ENCODE measurements at places on chromosomes 7 and 10. TPM values are rescaled to one million over a fixed set of nuclear protein-coding genes. Genes with fewer than 3 reads are reported as not detected.

GRCh38 chr10:30683496-30683895, 53.9 kb upstream of the LYZL2 start:
- no peak for DNase-seq

DNA sequence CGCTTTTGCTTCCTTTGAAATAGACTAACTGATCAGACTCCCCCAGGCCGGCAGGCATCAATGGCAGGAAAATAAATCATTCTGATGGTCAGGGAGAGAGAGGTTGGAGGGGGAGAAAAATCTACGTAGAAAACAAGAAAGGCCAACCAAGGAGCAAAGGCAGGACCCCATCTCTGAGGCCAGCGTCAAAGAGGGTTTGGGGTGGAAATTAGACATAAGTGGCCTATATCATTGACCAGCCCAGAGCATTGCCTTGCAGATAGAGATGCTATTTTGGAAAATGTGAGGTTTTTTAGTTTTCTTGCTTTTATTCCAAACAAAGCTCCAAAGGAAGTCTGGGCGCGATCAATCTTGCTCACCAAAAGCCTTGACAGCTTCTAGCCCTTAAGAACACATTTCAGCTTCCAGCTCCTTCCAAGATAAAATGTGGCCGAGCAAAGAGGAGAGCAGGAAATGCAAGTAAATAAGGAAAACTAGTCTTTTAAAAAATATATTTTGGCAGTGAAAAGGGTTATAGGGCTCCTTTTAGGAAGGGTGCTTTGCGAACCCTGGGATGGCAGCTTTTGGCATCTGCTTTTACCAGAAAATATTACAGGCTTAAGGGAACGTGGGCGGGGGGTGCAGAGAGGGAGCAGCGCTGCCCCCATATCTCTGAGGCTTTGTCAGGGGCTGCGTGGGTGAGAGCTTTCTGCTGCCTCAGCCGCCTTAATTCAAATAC, 2.0 kb upstream of the HOXA2 start:
- no peak for DNase-seq

DNA sequence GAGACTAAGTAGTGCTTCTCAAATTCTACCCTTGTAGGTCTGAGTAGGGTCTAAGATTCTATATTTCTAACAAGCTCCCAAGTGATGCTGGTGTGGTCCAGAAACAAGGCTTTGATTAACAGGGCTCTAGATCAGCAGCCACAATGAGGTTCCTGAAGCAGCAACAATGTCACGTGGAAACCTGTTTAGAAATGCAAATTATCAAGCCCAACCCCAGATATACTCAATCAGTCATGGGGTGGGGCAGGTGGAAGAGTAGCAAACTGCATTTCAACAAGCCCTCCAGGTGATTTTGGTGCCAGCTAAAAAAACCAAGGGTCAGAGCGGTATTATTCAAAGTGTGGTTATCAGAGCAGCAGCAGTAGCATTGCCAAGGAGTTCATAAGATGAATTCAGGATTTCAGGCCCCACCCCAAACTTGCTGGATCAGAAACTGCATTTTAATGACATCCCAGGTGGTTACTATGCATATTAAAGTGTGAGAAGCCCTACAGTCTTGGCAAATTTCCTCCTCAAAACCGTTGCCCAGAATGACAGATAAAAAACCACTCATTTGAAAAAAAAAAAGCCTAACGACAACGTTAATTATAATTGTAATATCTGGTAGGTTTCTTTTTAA, 199.2 kb downstream of the AHR start:
- no peak for DNase-seq

DNA sequence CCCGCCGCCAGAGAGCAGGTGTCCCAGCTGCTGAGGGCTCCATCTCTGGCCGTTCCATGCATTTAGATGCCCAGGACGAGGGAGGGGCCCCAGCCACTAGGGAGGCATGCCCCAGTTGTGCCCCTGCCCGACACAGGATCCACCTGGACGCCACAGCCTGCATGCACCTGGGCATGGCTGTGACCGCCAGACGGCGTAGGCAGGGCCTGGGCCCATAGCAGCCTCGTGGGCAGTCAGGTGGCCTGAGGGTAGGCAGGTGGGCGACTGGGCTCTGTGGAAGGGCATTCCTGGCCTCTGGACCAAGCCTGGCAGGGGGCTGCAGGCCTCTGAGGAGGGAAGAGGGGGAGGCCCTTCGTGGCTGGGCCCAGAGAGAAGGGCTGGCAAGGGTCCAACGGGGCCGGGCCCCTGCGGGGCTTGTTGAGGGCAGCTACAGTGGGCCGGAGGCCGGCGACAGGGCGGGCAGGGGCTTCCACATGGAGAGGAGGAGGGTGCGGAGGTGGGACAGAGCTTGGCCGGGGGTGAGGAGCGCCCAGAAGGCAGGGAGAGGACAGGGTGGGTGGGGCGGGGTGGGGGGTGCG, 76.0 kb upstream of the NKX6-2 start:
- no peak for DNase-seq

DNA sequence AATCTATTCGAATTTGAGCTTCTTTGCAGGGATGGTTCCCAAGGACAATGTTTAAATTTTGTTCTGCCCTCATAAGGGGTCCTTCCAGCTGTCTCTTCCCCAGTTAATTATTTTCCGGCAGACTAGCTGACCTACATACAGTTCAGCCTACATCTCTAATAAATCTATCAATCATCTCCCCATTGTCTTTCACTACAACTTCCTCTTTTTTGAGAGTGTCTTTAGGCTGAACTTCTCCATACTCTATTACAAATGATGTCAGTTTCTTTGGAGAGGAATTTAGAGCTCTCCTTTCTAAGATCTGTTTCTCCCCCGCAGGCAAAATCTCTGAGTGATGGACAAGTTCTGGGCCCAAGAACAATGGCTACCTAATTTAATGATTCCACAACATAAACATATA, 122.2 kb downstream of the PCLO start:
- DNase-seq = no peak

DNA sequence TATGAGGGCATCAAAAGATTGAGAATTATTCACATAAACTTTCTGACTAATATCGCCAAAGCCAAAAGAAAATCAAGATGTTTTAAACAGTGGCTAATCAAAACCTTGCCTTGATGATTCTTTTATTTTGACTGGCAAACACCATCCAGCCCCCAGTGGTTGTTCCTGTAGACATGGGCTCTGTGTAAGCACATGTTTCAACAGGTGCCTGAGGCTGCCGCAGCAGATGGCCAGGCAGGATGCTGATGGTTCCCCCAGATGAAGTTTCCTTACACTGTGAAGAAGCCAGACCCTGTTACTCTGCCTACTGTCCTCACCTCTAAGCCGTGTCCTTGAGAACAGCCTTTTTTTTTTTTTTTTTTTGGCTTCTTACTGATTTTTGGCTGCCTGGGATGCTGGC, 146.5 kb downstream of the RAB11FIP2 start:
- no peak for DNase-seq

ADAM8 gene
- 55.4 TPM for polyA plus RNA-seq

- no peak for DNase-seq
These were observed 69.7 kb upstream of the EMX2 start for GRCh38 chr10:117472872-117473271.

GRCh38 chr10:84254552-84255478, 10.0 kb downstream of the RGR start:
- DNase-seq = no peak

ANKRD7 gene
- polyA plus RNA-seq = 0.32 TPM

DNA sequence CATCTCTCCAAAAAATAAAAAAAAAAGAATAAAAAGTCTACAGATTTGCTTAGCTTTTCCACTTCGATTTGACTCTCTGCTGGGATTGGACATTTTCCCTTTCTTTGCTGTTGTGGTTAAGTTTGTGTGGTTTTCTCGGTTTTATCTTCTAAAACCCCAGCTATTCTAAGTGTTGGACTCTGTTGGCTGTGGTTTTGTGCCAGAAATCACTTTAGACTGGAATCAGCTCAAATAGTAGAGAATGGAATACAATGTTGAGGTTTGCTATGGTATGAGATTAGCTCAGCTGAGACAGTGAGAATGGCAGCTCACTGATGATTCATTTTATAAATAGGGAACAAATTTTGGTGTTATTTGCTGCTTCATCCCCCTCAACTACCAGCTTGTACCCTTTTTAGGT, 116.0 kb downstream of the BUB3 start:
- DNase-seq = no peak

CYP3A4 gene
- not detected for polyA plus RNA-seq

DNA sequence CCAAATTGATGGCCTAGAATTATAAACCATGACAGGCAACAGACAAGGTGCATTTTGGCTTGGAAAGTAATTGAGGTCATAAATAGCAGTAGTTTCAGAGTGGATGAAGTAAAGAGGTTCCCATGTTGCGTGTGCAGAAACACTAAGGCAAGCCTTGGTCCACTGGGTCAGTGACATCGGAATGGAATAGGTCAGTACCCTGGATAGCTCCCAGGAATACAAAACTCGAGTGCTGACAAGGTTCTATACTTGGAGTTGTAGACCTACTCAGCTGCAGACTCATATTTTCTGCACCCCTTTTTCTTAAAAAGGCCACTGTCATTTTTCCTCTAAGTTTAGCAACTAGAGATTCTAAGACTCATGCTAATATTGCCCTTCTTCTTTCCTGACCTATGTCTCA, 132.8 kb downstream of the DYNC1I1 start:
- DNase-seq = no peak

RASA4B gene
- polyA plus RNA-seq = 0.49 TPM

SPDYE6 gene
- not detected for polyA plus RNA-seq

DNA sequence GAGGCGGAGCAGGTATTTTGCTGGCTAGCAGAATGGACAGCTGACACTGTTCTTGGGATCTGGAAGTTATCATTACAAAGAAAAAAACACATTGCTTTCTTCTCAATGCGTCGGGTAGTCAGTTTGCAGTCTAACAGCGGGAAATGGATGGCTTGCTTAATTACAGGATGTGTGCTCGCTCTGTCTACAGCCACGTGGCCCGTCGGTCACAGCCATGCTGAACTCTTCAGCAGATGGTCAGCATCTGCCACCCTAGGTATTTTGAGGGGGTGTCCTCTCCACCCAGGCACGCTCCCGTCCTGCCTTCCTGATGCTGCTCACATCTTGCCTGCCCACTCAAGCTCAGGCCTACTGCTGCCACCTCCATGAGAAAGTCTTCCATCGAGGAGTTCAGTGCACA, 20.4 kb upstream of the INMT start:
- DNase-seq = no peak

H2BK1 gene
- polyA plus RNA-seq = not detected

BUD31 gene
- 35.8 TPM for polyA plus RNA-seq

GRCh38 chr10:86970162-86970981, 2.1 kb downstream of the ADIRF start:
- DNase-seq = no peak

GOLGA7B gene
- polyA plus RNA-seq = 3.6 TPM

- DNase-seq = no peak
These were observed 586.6 kb downstream of the SUGCT start for GRCh38 chr7:40721342-40721949.

SPDYE9 gene
- polyA plus RNA-seq = not detected

- DNase-seq = no peak
These were observed 91.0 kb downstream of the ELMO1 start for GRCh38 chr7:37357637-37357996.

- no peak for DNase-seq
These were observed 715 bp upstream of the PANK1 start for GRCh38 chr10:89645742-89646172.

DNA sequence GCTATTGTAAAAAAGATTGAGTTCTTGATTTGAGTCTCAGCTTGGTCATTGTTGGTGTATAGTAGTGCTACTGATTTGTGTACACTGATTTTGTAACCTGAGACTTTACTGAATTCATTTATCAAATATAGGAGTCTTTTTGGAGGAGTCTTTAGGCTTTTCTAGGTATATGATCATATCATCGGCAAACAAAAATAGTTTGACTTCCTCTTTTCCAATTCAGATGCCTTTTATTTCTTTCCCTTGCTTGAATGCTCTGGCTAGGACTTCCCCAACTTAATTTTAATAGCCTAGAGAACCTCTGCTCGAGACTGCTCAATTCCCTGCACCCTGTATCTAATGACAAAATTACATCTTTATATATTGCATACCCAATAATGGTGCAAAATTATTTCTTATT, 154.4 kb downstream of the CCDC7 start:
- DNase-seq = no peak

HOXA13 gene
- not detected for polyA plus RNA-seq

DNA sequence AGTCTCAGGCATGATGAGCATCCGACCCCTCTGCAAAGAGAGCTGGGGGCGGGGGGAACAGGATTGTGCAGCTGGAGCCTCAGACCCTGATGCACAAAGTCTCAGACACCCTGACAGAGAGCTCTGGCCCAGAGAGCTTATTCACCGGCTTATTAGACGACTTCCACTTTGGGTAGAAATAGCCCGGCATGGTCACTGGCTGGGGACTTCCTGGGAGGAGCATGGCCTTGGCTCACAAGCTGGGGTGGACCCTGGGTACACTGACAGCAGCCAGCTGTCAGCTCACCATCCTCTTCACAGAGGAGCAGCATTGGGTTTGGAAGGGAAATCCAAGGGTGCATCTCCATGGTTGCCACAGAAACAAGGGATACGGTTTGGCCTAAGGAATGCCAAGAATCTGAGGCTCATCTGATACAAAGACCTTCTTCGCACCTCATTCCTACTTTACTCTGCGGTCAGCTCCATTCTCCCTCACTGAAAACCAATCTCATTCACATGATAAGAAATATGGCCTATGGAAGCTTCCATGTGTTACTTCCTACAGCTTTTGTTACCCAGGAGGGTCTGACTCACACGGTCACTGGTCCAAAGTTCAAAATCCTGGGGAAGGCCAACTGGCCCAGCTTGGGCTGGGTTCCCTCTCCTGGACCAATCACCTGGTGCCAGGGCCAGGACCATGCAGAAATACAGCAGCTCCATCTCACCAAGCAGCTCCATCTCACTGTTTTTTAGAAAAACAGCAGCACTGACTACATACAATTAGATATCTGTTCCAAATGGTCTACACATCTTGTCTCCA, 25.1 kb downstream of the ZNF467 start:
- DNase-seq = no peak

- DNase-seq = no peak
These were observed 578.6 kb upstream of the FOXK1 start for GRCh38 chr7:4103352-4104091.

GRCh38 chr10:63261496-63261895, 128.4 kb downstream of the NRBF2 start:
- no peak for DNase-seq

DNA sequence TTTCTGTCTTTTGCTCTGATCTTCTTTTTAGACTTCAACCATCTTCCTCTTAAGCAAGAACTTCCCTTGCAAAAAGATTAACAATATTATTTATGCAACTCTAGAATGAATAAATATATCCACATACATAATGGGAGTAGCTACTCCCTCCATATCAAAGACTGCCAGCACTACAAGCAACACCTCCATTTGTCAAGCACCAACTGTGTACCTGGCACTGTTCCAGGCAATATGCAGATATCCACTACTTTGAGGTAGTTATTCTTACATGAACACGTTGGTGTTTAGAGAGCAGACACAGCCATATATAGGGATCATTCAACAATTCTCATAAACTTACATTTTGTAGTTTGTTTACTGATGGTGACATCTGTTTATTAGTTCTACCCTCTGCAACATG, 83.6 kb upstream of the CACNB2 start:
- no peak for DNase-seq

Data from keratinocyte (primary cell).